ENCODE measurements at places on chromosomes 1 and 21.

DNA sequence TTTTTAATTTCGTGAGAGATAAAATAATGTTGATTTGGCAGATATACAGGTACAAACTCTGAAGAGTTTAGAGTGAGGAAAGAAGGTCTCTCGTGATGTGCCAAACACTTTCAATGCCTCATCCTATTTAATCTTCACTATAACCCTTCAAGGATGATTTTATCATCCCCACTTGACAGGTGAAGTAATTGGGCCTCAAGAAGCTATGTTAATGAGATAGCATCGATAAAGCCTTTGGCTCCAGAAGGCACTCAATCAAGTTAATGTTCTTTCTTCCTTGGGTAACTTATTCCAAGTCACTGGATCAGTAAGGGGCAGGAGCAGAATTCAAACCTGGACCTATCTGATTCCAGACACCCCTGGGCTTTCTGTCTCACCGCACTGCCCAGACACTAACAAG, 7.2 kb downstream of the LMOD1 start:
- DNase-seq, result no peak

DNA sequence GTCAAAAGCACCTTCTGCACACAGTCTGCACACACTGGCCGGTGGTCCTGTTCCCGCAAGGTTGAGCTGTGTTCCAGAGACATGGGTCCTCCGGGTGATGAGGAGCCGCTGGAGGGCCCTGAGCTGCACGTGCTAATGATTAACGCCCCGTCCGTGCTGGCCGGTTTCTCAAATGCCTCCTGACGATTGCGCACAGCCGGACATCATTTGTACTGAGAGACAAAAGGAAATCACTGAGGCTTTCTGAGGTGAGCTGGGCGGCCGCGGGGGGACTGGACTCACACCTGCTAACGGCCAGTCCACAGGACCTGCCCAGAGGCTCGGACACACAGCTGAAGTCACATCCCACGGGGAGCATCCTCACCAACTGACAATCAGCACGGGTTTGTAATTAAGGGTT, 29.2 kb downstream of the POFUT2 start:
- DNase-seq, result no peak

- DNase-seq, result peak; percentile 62
Observed at GRCh38 chr1:98053471-98054366, 132.9 kb upstream of the DPYD start.

- no peak for DNase-seq
Observed at GRCh38 chr1:43552813-43553212, 22.1 kb downstream of the PTPRF start.

DNA sequence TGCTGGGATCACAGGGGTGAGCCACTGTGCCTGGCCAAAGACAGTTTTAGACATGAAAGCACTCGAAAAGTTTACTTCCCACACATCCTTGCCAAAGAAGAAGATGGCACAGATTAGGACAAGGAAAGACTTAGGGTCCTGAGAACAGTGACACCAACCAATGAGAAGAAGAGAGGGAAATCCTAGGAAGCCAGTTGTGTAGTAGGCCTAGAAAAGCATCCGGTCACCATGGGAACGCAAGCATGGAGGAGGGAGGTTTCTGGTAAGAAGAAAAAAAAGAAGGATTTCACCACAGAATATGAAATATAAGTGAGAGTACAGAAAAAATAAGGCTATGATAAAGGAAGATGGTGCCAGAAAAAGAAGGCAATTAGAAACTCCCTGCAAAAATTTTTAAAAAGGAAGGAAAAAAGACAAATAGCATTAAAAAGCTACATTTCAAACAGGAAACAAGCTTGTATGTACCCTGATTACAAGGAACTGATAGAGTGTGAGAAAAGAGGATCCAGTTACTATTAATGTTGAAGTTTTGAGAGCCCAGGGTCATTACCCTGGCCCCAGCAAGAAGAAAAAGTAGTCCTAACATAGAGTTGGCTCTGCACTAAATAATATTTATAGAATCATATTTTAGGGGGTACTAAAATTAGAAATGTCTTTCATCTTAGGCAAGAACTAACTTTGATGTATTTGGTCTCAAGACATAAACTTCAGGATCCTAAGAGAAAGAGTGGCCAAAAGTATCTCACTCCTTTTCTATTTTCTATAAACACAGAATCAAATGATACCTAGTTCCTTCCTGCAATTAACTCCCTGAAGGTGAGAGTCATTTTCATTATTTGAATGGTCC, 16.1 kb downstream of the DIPK1A start:
- DNase-seq, result no peak

- DNase-seq, result no peak
Observed at GRCh38 chr1:114043054-114043453, 63.8 kb downstream of the OLFML3 start.

- DNase-seq, result no peak
Observed at GRCh38 chr1:21865943-21866706, 54.1 kb downstream of the LDLRAD2 start.

DNA sequence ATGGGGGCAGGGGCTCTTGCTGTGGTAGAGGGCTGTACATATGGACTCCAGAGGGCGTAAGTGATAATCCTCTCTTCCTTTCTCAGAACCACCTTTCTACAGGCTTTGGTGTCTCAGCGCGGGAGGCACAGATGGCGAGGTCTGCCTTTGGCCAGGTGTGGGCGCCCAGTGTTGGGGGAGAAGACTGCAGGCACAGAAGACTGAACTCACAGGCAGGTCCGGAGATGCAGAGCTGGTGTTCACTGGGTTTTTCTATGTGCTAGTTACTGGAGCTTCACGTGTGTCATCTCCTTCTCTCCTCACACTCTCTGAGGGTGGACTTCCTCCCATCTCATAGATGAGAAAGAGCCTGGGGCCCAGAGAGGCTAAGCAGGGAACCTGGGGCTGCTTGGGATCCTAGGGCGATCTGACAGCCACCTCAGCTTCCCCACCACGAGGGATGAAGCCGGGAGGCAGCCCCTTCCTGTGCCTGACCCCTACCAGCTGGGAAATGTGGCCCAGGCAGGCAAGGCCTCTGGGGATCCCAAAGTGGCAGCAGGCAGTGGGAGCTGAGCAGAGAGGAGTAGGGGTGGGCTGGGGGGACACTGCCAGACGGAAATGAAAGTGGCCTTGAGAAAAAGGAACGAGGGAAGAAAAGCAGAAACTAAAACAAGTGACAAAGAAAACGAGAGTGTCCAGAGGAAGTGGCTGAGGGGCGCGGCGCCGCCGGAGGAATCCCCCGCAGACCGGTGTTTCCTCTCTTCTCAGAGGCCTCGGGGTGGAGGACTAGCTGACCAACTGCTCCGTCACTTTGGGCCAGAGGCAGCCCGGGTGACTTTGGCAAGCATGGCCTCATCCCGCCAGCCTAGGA, 191.6 kb downstream of the HIVEP3 start:
- no peak for DNase-seq

- no peak for DNase-seq
Observed at GRCh38 chr1:36008546-36009197, 75.2 kb upstream of the TEKT2 start.

GRCh38 chr21:35395728-35396127, 346.6 kb upstream of the RUNX1 start:
- DNase-seq, result no peak

DNA sequence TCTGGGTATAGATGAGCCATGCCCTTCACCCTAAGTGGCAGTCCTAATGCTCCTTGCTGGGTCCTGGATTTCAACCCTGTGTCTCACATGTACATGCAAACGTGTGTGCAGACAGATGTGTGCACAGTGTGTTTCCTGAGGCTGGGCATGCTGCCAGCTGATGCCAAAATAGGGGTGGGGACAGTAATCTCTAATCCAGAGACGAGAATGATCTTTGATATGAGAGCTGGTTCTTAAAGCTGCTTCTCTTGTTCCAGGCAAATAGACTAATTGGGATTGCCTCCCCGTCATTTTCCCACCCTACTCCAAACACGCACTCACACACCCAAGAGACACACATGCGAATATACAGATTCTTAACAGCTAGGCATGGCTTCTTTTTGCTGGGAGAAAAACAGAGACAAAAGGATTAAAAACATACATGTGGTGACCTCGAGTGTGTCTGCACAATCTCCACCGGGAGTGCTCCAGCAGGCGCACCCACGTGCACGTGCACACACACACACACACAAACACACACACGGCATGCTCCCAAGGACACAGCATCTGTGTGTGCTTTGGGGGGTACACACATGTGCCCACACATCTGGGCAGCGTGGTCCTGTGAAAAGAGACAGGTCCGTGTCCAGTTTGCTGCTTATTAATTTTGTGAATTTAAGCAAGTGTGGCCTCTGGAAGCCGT, 102.1 kb upstream of the ZBTB40 start:
- no peak for DNase-seq

DNA sequence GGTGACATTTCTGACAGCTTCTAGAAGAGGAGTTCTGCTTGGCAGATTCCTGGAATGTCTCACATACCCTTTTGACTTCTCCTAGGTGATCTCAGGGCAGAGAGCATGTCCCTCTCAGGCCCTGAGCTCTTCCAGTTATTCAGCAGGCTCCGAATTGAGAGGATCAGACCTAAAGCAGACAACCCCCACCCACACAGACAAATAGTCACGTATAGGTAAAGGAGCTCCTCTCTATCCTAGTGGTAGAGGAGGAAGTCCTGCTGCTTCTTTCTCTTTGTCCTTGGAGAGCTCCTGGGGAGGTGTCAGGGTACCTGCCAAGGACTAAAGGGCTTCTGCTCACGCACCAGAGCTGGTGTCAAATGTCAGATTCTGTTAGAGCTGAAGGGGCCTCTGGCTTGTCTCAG, 128.1 kb downstream of the IER5 start:
- no peak for DNase-seq

DNA sequence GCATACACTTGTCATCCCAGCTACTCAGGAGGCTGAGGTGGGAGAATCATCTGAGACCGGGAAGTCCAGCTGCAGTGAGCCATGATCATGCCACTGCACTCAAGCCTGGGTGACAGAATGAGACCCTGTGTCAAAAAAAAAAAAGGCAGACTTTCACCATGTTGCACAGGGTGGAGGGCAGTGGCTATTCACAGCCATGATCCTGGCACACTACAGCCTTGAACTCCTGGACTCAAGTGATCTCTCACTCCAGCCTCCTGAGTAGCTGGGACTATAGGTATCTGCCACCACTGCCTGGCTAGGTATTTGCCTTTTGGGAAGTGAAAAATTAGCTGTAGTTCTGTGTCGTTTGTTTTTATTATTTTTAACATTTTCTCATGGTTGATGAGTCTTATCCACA, 19.1 kb downstream of the SPATA45 start:
- DNase-seq, result no peak

DNA sequence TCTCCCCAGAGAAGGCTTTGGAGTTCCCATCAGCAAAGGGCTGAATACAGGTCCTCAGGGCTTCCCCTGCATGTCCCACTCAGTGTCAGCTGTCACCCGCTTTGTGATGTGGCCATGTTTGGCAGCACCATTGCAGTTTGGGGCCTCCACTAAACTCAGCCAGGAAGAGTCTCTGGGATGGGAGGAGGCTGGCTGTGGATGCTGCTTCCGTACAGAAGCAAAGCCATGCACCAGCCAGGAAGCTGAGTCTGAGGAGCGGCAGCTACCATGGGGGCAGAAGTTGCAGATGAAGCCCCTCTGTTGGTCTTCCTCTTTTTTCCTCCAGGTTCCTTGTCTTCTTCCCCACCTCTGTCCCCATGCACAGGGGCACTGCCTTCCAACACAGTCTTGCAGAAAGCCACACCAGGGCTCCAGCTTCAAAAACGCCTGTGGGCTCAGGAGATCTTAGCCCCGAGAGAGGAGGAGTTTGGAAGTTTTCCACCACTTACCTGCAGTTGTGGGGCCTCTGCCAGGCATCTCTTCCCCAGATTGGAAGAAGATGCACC, 416.8 kb downstream of the NPHP4 start:
- DNase-seq, result no peak

- DNase-seq, result peak; percentile 26
Observed at GRCh38 chr1:110872745-110873720, at the start of gene CD53. CD53 (plus strand) TSS chr1:110873148; CDS start chr1:110891409, 18,261 bp downstream.

DNA sequence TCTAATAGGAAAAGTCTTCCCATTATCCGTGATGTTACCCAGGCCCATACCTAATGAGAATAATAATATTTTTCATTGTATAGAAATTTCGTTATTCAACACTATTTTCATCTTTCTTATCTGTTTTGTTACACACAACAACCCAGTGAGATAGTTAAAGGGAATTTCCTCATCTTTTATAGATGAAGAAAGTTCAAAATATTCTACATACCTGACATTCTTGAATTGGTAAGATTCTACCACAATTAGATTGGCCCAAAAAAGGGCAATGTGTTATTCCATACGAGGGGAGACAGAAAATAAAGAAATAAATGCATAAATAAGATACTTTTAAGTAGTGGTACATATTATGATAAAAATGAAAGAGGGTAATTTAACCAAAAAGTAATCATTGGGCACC, 405.5 kb upstream of the ADAMTS5 start:
- no peak for DNase-seq

- no peak for DNase-seq
Observed at GRCh38 chr1:5220821-5221220, 566.4 kb downstream of the AJAP1 start.

DNA sequence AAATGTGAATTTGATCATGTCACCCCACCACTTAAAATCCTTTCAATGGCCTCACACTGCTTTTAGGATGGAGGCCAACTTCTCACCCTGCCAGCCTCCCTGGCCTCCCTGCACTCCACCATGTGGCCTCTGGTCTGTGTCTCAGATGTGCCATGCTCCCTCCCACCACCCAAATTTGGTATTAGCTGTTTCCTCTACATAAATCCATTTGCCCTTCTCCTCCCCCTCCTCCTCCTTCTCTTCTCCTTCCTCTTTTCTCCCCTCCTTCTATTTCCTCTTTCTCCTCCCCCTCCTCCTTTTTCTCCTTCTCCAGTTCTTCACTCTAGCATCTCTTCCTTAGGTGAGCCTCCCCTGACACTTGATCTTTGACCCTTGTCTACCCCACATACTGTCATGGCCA, 16.7 kb upstream of the GUCA2B start:
- no peak for DNase-seq

DNA sequence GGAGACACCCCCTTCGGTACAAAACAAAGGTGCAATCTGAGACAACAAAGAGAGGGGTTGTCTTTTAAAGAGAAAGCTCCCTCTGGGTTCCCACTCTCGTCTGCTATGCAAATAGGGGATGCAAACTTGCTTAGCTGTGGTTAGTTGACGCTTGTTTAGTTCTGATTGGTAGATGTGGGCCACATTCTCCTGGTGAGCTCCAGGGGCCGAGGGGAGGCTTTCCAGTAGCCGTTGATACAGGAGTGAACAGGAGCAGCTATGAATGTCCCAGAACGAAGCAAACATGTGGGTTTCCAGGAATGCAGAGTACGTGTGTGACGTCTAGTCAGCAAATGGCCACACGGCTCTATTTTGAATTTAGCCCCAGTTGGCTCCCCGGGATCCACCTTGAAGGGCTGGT, 14.7 kb downstream of the TFF2 start:
- no peak for DNase-seq
